Aortic smooth muscle cell (primary cell): ENCODE measurements at places on chromosomes 3 and 15. TPM values are rescaled to one million over a fixed set of nuclear protein-coding genes. Genes with fewer than 3 reads are reported as not detected.

GATM gene
- 0.37 and 0.40 TPM in 2 replicates for total RNA-seq

FBXO40 gene
- total RNA-seq = not detected in 2 replicates

MLH1 gene
- total RNA-seq = 49.7 and 60.1 TPM in 2 replicates

VIPR1 gene
- 0.26 and 1.4 TPM in 2 replicates for total RNA-seq

MORF4L1 gene
- total RNA-seq = 452 and 573 TPM in 2 replicates

CHRNB4 gene
- not detected in 2 replicates for total RNA-seq

MST1R gene
- total RNA-seq = 0.40 and 2.0 TPM in 2 replicates

ADPGK gene
- total RNA-seq = 61.4 and 62.6 TPM in 2 replicates

ZPLD1 gene
- total RNA-seq = 0.19 and 0.26 TPM in 2 replicates

C3orf49 gene
- not detected in 2 replicates for total RNA-seq

PCSK6 gene
- total RNA-seq = 0.19 and 0.66 TPM in 2 replicates

ARL14 gene
- 0.06 and 0.13 TPM in 2 replicates for total RNA-seq

PLSCR4 gene
- total RNA-seq = 76.5 and 99.1 TPM in 2 replicates

FANCD2OS gene
- not detected in 2 replicates for total RNA-seq

COLQ gene
- total RNA-seq = 0.66 and 1.6 TPM in 2 replicates

FANCD2 gene
- total RNA-seq = 13.1 and 25.9 TPM in 2 replicates

NOX5 gene
- total RNA-seq = 0.13 and 0.19 TPM in 2 replicates

HCLS1 gene
- 7.3 and 13.3 TPM in 2 replicates for total RNA-seq

NME9 gene
- not detected in 2 replicates for total RNA-seq

TYRO3 gene
- 8.1 and 9.8 TPM in 2 replicates for total RNA-seq

GLDN gene
- total RNA-seq = 3.0 and 6.5 TPM in 2 replicates

SNRK gene
- 20.1 and 29.9 TPM in 2 replicates for total RNA-seq

FGF7 gene
- 14.1 and 17.7 TPM in 2 replicates for total RNA-seq

SCN5A gene
- 0.56 and 1.3 TPM in 2 replicates for total RNA-seq

SMCO1 gene
- not detected in 2 replicates for total RNA-seq

TMC3 gene
- not detected in 2 replicates for total RNA-seq

ILDR1 gene
- total RNA-seq = not detected in 2 replicates

CLDN16 gene
- total RNA-seq = not detected in 2 replicates
